Activated T-cell treated with anti-CD3 and anti-CD28 coated beads, Interleukin-2, amount 50 U/mL, for 48 hours (primary cell): ENCODE measurements at places on chromosomes 2 and 18.

- no peak for DNase-seq
These were observed 83.9 kb downstream of the ACTR3 start for GRCh38 chr2:113973810-113974209.

GRCh38 chr2:46232860-46233259, 64.3 kb upstream of the EPAS1 start:
- no peak for DNase-seq

DNA sequence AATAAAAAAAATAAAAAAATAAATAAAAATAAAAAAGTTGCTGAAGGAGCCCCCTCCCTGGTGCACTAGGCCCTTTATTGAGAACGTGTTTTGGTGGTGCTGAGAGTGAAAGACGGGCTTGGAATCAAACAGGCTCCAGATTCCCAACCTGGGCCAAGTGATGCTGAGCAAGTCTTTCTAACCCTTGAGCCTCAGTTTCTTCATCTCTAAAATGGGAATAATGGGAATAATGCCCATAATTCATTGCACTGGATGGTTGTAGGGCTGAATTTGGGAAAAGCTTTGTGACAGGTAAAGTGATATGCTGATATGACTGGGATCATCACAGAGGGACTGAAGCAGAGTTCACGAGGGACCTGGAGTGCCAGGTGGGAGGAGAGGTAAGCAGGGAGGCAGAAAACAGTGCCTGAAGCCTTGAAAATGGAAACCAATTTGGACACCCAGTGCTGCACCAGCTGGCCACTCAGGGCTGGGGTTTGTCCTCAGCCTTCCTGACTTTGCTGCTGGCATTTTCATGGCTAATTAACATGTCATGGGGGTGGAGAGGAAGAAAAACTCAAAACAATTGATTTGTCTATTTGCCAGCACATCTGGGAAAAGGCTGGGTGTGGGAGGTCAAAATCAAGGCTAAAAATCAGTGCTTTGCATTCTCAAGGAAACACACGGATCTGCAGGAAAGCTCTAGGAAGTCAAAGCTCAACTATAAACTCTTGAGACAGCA, 241.3 kb downstream of the LOXHD1 start:
- no peak for DNase-seq

DNA sequence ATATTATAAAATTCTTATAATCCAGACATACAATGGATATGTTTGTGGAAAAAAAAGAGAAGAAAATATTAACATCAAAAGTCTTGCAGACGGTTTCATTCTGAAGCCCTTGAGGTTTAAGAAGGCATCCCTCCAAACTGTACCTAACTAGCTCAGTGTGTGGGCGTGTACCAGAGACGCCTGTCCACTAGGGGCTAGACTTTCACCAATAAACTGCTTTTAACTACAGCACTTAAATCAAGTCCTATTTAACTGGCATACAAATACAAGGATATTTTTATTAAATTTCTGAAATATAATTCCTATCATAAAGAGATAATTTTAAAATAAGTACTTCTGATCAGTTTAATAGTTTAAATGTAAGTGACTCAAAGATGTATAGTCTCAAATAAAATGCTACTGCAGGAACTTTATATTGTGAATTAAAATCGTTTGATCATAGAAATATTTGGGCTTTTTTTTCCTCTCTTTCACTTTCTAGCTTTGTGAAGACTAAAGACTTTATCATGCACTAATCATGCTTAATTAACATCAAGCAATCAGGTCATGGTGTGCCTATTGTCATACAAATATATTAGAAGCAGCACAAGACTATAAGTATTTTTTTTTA, 437.7 kb downstream of the SATB2 start:
- no peak for DNase-seq

- no peak for DNase-seq
These were observed 469.3 kb upstream of the MEX3C start for GRCh38 chr18:51666763-51667191.

GRCh38 chr2:169768262-169768995, 30.2 kb upstream of the SSB start:
- DNase-seq, result peak; percentile 47

- DNase-seq, result no peak
These were observed 393.6 kb downstream of the ZEB2 start for GRCh38 chr2:144126302-144126701.

GRCh38 chr2:154961676-154962075, 263.2 kb downstream of the KCNJ3 start:
- DNase-seq, result no peak

DNA sequence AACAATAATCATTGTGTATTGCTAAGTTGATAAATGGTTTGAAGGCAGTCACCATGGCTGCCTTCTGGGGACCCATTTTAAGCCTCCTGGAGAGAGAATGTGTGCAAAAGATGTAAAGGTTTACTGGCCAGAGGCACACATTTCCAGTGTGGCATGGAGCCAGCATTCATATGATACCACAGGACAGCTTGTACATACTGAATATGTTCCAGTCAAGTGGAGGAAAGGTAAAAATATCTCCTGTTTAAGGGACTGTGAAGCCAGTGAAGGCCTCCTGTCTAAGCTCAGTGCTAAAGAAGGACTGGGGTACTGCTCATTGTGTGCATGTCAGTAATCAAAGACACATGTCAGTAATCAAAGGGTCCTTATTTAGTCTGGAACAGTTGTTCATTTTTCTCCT, 119.2 kb downstream of the BABAM2 start:
- no peak for DNase-seq

DNA sequence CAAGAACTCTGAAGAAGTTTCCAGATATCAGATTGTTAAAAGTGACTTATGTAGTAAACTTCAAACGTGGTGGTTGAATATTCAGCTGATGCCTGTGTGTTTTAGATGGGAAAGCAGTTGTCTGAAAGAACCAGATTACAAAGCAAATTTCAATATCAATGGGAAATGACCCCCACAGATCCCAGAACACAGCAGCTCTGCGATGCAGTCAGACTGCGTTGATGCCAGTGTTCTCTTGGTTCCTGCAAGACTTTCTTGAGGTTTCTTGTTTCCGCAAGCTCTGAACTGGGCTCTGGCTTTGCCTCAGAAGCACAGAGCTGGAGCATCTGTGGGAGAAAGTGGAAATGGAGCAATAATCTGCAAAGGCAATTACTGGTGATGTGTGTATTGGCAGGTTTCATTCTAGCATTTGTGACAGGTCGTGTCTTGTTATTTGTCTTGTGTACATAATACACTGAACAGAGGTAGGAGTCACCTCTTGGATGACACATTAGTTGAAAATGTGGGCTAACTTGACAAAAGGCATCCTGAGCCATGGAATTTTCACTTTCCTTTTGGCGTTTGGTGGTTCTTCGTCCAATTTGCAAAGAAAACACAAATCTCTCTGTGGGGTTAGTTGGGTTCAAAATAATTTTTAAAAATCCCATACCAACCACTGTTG, 10.8 kb upstream of the LYPD6B start:
- no peak for DNase-seq
